ENCODE measurements at places on chromosomes 1 and 21.

DNA sequence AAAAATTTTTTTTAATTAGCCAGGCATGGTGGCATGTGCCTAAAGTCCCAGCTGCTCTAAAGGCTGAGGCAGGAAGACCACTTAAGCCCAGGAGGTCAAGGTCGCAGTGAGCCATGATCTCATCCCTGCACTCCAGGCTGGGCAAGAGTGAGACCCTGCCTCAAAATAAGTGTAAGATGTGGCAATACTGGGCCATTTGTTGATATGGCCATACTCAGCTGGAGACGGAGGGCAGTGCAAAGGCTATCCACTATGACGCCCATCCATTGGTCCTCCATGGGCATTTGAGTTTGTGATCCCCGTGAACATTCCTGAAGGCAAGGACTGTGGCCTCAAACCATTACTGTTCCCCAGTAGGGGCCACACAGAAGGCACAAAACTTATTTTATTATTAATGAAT, 1.5 kb downstream of the CASP9 start:
- DNase-seq = no peak

- DNase-seq = no peak
Measured at GRCh38 chr21:40736145-40736544, 110.8 kb downstream of the DSCAM start.

- DNase-seq = no peak
Measured at GRCh38 chr1:58287894-58288623, 258.5 kb downstream of the OMA1 start.

DNA sequence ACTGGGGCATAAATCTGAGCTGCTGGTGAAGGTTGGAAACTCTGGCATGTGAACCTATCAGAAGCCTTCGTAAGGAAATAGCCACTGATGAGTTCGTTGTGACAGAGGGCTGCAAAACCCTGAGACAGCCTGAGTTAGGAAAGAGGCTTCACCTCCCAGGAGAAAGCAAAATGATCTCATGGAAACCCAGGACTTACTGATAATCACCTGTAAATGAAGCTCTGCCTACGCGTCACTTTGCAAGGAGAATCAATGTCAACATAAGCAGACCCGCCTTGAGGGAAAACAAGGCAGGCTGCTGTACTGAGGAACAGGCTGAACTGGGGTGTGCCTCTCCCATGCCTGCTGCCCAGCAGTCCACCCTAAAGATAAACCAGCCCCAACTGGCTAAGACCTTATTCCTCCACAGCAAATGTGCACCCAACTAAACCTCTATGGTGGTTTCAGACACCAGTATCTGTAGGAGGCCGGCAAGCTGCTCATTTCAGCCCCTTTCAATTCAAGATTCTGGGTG, 46.8 kb upstream of the SLC44A3 start:
- DNase-seq = no peak

DNA sequence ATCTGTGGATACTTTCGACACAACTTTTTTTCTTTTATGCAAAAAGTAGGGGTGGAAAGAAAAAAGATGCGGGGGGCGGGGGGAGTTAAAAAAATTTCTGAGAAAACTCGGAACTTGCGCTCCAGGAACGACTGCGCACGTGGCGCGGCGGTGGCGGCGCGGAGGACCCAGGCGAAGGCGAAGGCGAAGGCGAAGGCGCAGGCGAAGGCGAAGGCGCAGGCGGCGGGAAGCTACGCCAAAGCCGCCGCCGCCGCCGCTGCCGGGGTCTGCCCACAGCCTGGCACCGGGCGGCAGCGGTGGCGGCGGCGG, 208 bp upstream of the BARHL2 start:
- no peak for DNase-seq

- DNase-seq = no peak
Measured at GRCh38 chr1:205536759-205537361, 32.4 kb downstream of the CDK18 start.

- peak; percentile 39 for DNase-seq
Measured at GRCh38 chr1:24754229-24754628, 9.0 kb downstream of the CLIC4 start.

DNA sequence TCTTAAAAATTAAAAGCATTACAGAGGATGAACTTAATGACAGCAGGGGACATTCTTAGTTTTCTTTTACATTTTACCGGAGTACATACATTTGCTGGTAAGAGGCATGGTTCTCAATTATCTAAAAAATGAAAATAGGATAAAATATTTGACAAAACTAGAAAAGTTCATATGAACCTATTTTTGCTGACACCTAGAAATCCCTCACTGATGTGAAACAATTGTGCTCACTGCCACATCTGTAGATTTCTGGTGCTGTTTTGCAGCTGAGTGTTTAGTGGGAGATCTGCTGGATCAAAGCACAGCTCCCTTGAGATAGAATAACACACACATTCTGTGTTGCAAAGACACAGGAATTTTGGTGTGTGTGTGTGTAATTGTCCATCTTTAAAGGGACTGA, 392.9 kb upstream of the B3GALT2 start:
- no peak for DNase-seq

DNA sequence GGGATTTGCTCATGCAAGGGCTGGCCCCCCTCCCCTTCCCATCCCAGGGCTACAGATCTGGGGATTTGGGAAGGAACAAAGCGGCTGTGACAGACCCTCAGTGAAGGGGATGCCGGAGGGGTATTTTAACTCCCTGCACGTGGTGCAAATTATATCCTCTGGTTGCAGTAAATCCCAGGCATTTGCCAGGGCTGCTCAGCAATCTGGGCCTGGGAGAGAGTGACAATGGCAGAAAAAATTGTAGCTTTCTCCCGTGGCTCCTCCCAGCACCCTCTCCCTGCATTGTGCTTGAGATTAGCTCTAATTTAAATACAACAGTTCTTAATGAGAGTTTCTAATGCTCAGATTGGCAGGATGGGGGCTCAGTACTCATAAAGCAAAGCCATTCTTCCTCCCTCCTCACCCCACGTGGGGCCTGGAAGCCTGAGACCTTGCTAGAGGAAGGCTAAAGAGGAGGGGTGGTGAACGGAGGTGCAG, 129.9 kb upstream of the CD34 start:
- DNase-seq = no peak

GRCh38 chr1:154777154-154777553, 92.9 kb downstream of the KCNN3 start:
- no peak for DNase-seq

GRCh38 chr1:247574664-247575063, 13.5 kb upstream of the OR2G2 start:
- no peak for DNase-seq

DNA sequence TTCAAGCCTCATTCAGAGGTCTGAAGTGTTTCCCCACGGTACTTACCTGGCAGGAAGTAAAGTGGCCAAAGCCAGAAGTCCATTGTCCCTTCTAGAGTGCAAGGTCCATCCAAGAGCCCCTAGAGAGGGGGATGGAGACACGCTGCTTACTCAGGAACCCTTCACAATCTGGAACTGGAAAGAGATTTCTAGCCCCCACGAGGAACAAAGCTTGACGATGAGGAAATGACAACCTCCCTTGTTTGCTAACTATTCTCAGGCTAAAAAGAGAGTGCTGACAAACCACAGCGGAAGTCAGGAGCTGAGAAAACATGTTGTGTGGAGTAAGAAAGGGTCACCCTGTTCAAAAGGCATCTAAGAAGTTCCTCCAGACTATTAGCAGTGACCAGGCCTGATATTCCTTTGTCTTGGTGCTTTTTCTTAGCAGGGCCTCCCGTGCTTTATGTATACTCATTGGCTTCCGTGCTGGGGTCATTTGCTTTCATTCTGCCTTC, at the start of gene FCMR:
Gene FCMR, minus strand, starts transcription at position 170 of the 494 bp plus-strand sequence. Its CDS starts 87 bp downstream, at position 83.
- no peak for DNase-seq

DNA sequence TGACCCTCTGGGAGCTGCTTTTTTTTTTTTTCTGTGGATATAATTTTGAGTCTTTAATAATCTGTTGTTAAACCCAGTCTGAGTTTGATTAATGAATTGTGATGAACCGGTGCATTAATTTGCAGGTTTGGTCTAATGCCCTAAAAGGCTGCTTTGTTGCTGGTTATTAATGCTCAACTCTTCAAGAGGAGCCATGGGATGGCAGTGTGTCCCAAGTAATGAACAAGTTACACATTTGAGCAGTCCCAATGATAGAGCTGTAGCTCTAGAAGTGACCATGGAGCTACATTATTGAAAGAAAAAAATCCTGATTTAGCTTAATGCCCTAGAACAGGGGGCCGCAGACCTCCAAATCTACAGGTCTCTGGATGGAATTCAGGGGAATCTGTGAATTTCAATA, 53.1 kb downstream of the RWDD3 start:
- DNase-seq = no peak

DNA sequence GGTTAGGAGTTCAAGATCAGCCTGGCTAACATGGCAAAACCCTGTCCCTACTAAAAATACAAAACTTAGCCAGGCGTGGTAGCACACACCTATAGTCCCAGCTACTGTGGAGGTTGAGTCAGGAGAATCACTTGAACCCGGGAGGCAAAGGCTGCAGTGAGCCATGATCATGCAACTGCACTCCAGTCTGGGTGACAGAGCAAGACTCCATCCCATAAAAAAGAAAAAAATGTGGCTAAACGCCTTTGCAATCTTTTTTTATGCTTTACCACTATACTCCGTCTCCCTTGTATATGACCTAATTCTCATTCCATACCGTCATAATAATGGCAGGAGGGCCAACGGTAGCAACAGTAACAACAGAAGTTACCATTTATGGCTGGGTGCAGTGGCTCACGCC, 109.5 kb downstream of the ASH1L start:
- no peak for DNase-seq

DNA sequence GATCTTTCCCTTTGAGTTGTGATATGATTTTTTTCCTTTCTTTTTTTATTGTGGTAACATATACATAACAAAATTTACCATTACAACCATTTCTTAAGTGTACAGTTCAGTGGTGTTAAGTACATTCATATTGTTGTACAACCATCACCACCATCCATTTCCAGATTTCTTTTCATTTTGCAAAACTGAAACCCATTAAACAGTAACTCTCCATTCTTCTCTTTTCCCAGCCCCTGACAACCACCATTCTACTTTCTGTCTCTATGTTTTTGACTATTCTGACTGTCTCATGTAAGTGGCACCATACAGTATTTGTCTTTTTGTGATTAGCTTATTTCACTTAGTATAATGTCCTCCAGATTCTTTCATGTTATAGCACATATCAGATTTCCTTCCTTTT, 30.3 kb downstream of the CEP350 start:
- no peak for DNase-seq

GRCh38 chr1:30816211-30817076, 58.9 kb upstream of the LAPTM5 start:
- DNase-seq = peak; percentile 89

GRCh38 chr1:45974541-45975269, 157.7 kb downstream of the PIK3R3 start:
- DNase-seq = peak; percentile 28

DNA sequence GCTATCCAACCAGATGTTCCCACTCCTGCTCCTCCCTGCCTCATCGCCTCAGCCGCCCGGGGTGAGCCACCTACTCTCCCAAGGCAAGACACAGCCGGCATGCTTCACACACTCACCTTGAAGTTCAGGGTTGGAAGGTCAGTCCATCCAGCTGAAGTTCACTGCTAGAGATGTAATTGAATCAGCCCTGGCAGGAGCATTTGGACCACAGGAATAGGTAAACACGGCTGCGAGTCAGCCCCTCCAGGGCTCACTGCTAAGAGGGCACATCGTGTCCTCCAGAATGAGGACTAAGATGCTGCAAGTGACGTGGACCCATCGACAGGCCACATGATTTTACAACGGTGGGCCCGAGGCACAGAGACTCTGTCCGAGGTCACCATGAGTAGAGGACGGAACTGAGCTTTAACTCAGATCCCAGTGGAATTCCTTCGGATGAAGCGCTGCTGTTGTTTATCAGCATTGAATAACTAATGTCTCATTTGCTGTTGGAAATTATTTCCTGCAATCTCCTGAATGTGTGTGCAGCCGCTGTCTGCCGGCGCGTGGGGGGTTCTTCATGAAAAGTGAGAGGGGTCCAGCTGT, 41.9 kb downstream of the RSPH1 start:
- no peak for DNase-seq

DNA sequence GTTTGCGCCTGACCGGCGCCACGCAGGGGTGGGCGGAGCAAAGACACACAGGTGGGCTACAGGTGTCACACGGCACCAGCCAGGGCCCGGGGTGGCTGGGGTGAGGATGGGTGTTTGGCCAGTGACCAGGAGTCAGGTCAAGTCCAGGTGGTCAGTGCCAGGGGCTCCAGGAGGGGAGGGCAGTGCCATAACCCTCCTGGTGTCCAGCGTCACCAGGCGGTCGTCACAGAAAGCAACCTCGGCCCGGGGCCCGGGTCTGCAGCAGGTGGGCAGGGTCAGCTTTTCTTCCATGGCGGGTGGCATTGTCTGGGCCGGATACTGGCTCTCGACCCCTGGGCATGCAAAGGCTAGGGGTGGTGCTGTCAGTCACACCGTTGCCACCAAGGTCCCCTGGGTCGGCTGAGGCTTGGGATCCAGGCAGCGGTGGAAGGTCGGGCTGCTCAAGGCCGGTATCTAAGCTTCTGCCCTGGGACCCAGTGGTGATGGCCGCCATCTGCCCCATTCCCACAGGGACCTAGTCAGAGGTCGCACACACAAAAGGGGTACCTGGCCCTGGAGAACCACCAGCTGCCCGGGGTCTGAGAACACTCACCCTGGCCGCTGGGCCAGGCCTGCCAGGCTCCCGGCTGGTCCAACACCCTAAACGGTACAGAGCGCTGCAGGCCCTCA, 1.8 kb downstream of the FNDC10 start:
- no peak for DNase-seq

- DNase-seq = no peak
Measured at GRCh38 chr1:98821379-98821778, 159.9 kb downstream of the SNX7 start.

GRCh38 chr1:205510308-205510950, 6.0 kb downstream of the CDK18 start:
- no peak for DNase-seq

GRCh38 chr1:158932171-158932570, 819 bp downstream of the PYHIN1 start:
- no peak for DNase-seq

- peak; percentile 74 for DNase-seq
Measured at GRCh38 chr1:27542463-27543273, 52.7 kb upstream of the WASF2 start.

GRCh38 chr1:217026531-217026930, 303.3 kb upstream of the ESRRG start:
- DNase-seq = no peak

Data from iris pigment epithelial cell (primary cell).